ENCODE measurements at places on chromosomes 2 and 18.

GRCh38 chr18:55735199-55735855 is 147.3 kb upstream of the TCF4 start:
- no peak for DNase-seq

GRCh38 chr2:187138265-187138664 is 289.3 kb upstream of the ZSWIM2 start:
- DNase-seq = no peak

GRCh38 chr2:10495988-10496313 is 47.8 kb upstream of the ODC1 start:
- no peak for DNase-seq

GRCh38 chr2:149409506-149409905 is 79.1 kb downstream of the LYPD6 start:
- no peak for DNase-seq

GRCh38 chr2:128487650-128488387 is 169.2 kb upstream of the HS6ST1 start:
- DNase-seq = no peak

DNA sequence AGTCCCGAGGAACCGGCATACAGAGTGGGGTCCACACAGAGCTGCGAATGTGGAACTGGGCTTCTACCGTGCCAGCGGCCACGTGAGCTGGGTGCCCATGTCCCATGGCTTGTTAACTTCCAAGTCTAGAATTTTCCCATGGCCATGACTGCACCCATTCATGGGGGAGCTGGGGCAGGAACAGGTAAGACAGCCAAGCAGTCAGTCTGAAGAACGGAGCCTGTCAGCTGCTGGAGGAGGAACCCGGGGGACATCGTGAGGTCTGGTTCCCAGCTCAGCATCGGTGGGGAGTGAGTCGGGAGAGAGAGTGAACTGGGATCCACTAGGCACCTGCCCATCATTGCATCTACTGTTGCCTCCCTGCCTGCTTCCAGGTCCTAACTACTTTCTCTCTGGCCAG is 86.9 kb downstream of the SH3RF3 start:
- DNase-seq = no peak

DNA sequence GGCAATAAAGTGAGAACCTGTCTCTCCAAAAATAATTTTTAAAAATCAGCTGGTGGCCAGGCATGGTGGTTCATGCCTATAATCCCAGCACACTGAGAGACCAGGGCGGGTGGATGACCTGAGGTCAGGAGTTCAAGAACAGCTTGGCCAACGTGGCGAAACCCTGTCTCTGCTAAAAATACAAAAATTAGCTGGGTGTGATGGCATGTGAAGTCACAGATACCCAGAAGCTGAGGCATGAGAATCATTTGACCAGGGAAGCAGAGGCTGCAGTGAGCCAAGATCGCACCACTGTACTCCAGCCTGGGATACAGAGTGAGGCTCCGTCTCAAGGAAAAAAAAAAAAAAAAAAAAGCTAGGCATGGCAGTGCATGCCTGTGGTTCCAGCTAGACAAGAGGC is 7.4 kb upstream of the GPR75 start:
- DNase-seq = no peak

GRCh38 chr2:55134316-55134706 is 84.1 kb upstream of the RTN4 start:
- DNase-seq = no peak

DNA sequence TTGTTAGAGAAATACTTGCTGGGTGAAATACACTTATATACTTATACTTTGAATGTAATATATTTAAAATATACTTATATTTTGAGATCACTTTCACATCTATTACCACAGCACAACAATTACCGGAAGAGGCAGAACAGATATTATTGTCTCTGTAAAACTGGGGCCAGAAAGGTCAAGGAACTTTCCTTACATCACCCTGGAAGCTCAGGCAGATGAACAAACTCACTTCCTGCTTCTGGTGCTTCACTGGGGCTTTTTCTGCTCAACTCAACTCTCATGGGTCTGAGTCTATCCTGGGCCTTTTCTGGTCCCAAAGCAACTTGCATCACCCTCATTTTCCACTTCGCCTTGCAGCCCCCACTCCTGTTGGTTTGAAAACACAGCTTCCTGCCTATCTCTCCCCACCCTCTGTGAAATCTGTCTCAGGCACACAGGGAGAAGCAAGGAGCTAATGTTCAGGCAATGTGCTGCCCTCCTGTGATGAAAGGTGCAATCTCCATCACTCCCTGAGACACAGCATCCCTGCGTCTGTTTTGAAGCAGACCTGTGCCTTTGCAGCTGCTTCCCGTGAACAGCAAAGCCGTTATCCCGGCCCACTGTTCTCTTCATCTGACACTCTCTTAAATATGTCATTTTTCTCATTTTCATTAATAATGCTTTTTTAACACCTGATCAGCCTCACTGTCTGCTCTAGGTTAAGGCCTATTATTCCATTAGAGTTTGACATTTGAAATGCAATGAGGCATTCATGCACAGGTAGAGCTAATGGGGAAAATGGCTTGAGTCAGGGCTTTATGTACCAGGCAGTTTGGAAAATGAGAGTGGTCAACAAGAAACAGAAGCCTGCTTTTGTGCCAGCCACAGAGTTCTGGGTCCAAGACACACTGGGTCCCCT is 251.9 kb upstream of the CHAC2 start:
- DNase-seq = no peak

DNA sequence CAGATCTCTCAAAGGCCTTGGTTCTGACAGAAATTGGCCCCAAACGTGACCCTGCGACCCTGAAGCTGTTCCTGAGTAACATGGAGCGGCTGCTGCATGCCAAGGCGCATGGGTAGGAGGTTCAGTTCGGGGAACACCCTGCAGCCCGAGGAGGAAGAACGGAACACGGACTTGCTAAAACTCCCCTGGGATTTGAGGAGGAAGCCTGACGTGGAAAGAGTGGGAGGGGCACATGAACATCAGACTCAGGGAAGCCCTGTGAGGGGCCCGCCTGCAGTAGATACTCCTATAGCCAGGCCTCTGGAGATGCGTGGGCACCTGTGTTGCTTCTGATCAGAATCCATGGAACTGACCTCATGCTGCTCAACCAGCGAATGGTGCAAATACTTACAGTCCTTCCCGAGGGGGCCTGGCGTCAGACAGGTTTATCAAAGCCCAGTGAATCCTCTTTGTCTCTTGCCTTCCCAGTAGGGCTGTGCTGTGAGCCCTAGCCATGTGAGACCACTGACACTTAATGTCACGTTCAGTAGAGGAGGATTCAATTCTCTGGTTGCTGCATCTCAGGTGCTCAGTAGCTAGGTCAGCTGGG is 46.8 kb downstream of the IMPA2 start:
- no peak for DNase-seq

- DNase-seq = no peak
These were observed 702.2 kb downstream of the ERBB4 start for GRCh38 chr2:211836409-211836808.

GRCh38 chr2:9758741-9759140 is 84.5 kb upstream of the TAF1B start:
- DNase-seq = no peak

DNA sequence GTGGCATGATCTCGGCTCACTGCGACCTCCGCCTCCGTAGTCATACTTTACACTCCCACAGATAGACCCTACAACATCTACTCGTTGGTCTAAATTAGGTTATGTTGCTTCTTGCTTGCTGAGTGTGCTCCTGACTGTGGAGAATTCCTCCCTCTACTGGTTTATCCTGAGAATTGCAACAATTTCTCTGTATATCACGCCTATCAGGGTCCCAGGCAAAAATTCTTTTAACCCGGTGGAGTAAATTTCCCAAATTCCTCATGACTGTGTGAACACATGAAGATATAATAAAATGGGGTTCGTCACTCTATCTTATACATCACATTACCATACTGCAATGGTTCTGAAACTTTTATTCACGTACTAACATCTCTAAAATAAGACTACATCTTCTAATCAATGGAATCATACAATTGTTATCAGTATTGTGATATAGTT is 156.7 kb downstream of the EVA1A start:
- DNase-seq = no peak

- DNase-seq = no peak
These were observed 42.6 kb downstream of the GALNT1 start for GRCh38 chr18:35624146-35624545.

GRCh38 chr18:47932603-47933002 is 2.1 kb upstream of the SMAD2 start:
- no peak for DNase-seq

DNA sequence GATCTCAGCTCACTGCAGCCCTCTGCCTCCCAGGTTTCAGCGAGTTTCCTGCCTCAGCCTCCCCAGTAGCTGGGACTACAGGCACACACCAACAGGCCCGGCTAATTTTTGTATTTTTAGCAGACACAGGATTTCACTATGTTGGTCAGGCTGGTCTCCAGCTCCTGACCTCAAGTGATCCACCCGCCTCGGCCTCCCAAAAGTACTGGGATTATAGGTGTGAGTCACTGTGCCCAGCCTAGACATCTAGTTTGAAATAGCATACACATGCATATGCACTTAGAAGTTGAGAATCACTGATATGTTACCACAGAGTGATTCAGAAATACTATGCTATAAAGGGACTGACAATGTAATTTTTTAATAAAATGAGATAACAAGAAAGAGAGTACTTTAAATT is 69.8 kb upstream of the CDKL4 start:
- DNase-seq = peak; percentile 33

DNA sequence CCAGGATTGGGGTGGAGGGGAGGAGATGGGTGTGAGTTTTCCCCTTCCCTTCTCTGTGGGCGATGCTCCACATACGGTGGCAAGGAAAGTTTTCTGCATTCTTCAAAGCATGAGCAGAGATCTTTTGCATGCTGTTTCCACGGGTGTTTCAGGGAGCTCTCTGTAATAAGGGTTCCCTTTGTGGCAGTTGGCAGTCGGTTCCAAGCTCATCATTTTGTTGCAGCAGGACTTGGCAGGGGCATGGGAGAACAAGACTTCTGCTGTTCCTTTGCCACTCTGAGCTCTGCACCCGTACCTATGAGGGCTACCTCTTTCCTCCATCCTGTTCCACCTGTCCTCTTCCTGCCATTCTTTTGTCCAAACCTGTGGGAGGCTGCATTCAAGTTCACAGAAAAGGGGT is 71.3 kb upstream of the SPRED2 start:
- no peak for DNase-seq

DNA sequence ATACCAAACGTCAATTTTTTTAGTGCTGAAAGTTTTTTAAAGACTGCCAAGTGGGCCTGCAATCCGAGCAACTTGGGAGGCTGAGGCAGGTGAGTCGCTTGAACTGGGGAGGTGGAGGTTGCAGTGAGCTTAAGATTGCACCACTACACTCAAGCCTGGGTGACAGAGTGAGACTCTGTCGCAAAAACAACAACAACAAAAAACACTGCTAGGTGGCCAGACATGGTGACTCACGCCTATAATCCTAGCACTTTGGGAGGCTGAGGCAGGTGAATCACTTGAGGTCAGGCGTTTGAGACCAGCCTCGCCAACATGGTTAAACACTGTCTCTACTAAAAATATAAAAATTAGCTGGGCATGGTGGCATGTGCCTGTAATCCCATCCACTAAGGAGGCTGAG is 202.8 kb upstream of the COPS8 start:
- no peak for DNase-seq

- no peak for DNase-seq
These were observed 506.7 kb downstream of the ARHGAP15 start for GRCh38 chr2:143635936-143636335.

DNA sequence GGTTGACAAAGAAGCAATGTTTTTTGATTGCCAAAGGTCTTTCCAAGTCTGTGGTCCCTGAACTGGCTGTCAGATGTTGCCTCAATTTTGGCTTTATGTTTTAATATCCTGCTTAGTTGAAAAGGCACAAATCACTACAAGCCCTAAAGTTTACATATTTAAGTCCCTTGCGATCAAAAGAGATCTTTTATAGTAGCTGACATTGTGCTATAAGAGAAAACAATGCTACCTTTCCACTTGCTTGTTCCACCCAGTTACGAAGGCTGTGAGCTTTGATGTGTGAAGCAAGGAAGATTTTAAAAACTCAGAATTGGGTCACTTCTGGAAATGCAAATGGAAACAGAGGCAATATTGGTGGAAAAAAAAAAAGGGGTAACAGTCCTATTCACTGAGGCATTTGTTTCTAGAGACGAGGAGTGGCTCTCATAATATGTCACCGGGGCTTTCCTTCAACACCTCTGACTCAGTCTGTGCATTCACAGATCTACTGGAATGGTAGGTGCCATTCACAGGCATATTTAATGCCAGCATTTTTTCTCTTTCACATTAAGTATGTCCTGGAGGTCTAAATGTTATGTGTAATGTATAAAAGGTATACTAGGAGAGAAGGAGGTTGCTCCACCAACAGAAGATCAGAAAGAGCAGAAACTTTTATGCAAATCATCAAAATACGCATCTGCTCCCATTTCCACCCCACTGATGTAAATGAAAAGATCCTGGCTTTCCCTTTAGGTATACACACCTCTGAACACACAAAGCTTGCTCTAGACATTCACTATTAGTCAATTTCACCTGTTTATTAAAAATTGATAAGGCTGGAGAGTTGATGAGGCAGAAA is 91.8 kb downstream of the TGIF1 start:
- no peak for DNase-seq

- DNase-seq = no peak
These were observed 16.3 kb downstream of the THOC1 start for GRCh38 chr18:251572-251971.

- DNase-seq = no peak
These were observed at the start of gene EPB41L3 for GRCh38 chr18:5543773-5544389. Gene EPB41L3 (minus strand): TSS chr18:5543997. CDS start chr18:5489183, 54,814 bp downstream.

GRCh38 chr2:75494137-75494769 is 66.5 kb downstream of the EVA1A start:
- no peak for DNase-seq

Measured in GM04503 (cell line).